RPMI7951 (cell line): ENCODE measurements at places on chromosomes 13 and 19. TPM values are rescaled to one million over a fixed set of nuclear protein-coding genes. Genes with fewer than 3 reads are reported as not detected.
A peak's percentile ranks its signal among the peaks of the same experiment; 100 is the strongest.

The IGSF23 gene
- not detected in 2 replicates for total RNA-seq

The IZUMO1 gene
- 0.12 TPM in 1 of 2 replicates, not detected in the other for total RNA-seq

- no peak for DNase-seq
Observed at GRCh38 chr19:53554804-53555203, 16.9 kb downstream of the ZNF331 start.

DNA sequence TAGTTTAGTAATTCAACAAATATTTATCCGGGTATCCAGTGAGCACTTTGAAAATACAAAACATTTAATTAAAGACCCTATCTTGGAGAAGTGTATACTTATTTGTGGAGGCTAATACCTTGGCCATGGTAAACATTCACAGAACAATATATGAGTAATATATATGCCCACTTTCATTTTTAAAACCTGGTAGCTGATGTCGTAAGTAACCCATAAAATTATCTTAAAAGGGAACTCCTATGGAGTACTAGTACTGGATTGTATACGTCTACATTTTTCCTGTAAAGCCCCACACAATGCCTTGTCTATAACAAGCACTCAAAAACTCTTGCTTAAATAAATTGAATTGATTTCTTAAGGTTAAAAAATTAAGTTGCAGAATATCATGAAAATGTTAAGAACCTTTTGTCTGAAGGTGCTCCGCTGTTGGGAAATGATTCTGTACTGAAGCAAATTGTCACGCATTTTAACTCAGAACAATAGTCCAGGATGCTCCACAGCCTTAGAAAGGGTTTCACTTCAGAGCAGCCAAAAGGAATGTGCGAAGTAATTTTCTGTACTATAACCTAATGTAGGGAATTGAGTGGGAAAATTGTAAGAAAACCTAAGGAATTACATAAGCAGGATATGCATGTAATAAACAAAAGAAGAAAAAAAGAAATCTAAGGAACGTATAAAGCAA is 58.9 kb upstream of the C1QTNF9 start:
- DNase-seq: no peak

- no peak for DNase-seq
Observed at GRCh38 chr13:29679396-29680053, 84.0 kb upstream of the SLC7A1 start.

- peak; percentile 62 for DNase-seq
Observed at GRCh38 chr13:28401303-28402056, 93.4 kb downstream of the FLT1 start.

GRCh38 chr13:65710514-65710913 is 1519.6 kb downstream of the PCDH9 start:
- DNase-seq: no peak

- no peak for DNase-seq
Observed at GRCh38 chr19:13005861-13006370, 10.6 kb downstream of the NFIX start.

DNA sequence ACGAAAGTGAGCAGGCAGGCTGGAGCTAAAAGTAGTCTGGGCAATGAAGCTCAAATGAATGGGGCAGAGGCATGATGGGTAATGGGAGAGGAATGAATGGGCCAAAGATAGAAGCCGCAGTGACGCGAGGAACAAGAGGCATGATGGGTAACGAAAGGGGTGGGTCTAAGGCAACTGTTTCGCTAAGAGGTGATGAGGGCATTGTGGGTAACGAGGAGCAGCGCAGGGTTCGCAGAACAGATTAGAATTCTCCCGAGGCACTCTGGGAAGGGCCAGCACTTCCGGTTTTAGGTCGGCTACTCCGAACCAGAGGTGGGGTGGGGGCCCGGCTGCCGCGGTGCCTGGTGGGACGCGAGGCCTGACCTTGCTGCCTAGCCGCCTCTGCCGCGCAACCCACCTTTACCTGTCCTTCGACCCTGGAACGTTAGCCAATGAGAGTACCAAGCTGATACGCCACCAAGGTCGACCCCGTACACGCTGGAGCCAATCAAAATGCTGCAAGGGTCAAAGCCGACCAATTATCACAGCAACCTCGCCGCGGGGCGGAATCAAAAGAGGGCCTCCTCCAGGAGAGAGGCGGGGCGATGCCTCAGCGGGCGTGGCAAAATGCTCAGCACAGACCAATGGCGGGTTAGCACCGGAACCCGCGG is 563 bp upstream of the TOMM40 start:
- peak; percentile 100 for DNase-seq

- DNase-seq: no peak
Observed at GRCh38 chr13:63311587-63311986, 1895.9 kb upstream of the PCDH20 start.

DNA sequence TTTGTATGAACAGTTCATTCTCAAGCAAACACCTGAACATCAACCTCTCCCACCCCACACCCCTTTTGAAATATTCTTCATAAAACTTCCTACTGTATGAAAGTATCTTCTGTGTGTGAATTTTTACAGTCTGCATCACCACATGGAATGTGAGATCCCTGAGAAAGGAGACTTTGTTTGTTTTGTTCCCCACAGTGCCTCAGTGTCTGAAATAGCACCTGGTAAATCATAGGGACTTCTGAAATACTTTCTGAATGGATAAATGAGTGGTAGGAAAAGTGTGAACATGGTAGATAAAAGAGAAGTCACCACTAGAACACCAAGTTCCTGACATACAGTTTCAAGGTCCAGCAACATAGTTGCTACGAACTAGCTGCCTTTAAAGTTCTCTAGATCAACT is 1071.2 kb downstream of the EFNB2 start:
- DNase-seq: no peak

GRCh38 chr13:43872181-43872580 is 7.4 kb downstream of the CCDC122 start:
- no peak for DNase-seq

DNA sequence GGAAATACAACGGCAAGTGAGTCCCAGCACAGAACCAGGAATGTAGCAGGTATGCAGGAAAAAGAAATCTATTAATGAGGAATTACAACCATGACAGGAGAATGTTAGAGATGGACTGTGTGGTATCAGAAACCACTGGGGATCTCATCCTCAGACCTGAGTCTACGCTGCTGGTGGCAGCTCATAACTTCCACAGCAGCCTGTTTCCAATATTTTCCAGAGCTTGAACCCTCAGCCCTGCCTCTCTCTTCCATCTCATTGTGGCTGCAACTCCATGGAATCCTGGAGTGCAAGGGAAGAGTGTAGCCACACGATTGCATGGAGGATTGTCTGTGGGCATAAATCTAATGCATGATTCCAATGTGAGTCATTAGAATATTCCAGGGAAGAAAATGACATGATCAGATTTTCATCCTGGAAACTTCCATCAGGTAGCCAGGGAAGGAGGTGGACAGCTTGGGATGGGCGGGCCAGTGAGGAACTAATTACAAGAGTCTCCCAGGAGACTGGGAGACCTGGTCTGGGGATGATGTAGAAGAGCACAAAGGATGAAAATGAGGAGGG is 14.9 kb downstream of the PLA2G4C start:
- no peak for DNase-seq
